ENCODE measurements at places on chromosomes 2 and 18. TPM values are rescaled to one million over a fixed set of nuclear protein-coding genes. Genes with fewer than 3 reads are reported as not detected.

OR6B3 gene
- not detected for total RNA-seq

LRRC30 gene
- not detected for total RNA-seq

ADD2 gene
- 2.0 TPM for total RNA-seq

RTN4 gene
- total RNA-seq, result 104 TPM

CYTIP gene
- total RNA-seq, result 247 TPM
